ENCODE measurements at places on chromosomes 11 and 22. TPM values are rescaled to one million over a fixed set of nuclear protein-coding genes. Genes with fewer than 3 reads are reported as not detected.

DNA sequence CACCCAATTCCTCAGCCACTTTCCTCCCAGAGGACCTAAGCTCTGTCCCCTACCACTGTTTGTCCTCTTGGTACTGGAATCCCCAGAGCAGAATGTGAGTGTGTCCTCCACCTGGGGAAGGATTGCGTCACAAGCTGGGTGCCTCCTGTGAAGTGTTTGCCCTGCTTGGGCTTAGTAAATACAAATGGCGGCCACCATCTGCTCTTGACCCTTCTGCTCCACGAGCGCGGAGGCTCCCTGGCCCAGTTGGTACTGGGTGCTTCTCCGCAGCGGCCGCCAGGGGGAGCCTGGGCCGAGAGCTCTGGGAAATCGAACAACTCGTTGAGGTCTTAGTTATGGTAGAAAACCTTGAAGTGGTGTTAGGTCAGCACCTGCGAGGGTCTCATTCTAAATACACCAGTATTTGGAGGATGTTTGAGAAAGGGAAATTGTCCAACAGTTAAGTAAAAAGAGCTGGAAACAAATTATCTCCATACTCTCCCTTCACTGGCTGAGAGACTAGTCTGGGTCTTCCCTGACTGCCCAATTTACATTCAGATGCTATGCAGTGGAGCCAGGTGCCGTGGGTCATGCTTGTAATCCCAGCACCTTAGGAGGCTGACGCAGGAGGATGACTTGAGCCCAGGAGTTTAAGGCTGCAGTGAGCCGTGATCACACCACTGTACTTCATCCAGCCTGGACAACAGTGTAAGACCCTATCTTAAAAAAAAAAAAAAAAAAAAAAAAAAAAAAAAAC lies 74.6 kb upstream of the TEAD1 start:
- ATAC-seq, result peak; percentile 49

DNA sequence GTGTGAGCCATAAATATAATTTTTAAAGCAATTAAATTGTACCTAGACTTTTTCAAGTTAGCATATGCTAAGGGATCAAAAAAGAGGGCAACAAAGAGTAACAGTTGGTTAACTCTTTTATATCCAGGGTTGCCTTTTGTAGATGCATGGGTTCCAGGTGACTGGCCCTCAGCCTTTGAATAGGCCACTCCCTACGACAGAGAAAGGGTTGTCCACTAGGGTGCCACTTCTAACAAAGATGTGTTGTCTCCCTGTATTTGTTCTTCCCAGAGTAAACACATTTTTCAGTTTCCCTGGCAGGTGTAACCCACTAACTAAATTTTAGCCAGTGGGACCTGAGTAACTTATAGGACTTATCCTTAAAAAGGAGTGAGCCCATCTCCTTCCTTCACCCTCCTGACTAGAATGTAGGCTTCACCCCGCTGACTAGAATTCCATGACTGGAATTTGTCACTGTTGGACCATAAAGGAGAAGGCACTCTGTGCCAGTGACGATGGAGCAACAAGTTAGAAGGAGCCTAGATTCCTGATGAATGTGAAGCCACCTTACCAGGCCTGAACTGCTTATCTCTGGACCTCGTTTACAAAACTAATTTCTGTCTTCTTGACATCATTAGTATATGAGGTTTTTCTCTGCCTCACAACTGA lies 16.6 kb downstream of the TUG1 start:
- no peak for ATAC-seq

- ATAC-seq, result no peak
Measured at GRCh38 chr22:47054231-47055072, 292.0 kb downstream of the TBC1D22A start.

- ATAC-seq, result no peak
Measured at GRCh38 chr11:28123151-28123581, 15.0 kb downstream of the METTL15 start.

DNA sequence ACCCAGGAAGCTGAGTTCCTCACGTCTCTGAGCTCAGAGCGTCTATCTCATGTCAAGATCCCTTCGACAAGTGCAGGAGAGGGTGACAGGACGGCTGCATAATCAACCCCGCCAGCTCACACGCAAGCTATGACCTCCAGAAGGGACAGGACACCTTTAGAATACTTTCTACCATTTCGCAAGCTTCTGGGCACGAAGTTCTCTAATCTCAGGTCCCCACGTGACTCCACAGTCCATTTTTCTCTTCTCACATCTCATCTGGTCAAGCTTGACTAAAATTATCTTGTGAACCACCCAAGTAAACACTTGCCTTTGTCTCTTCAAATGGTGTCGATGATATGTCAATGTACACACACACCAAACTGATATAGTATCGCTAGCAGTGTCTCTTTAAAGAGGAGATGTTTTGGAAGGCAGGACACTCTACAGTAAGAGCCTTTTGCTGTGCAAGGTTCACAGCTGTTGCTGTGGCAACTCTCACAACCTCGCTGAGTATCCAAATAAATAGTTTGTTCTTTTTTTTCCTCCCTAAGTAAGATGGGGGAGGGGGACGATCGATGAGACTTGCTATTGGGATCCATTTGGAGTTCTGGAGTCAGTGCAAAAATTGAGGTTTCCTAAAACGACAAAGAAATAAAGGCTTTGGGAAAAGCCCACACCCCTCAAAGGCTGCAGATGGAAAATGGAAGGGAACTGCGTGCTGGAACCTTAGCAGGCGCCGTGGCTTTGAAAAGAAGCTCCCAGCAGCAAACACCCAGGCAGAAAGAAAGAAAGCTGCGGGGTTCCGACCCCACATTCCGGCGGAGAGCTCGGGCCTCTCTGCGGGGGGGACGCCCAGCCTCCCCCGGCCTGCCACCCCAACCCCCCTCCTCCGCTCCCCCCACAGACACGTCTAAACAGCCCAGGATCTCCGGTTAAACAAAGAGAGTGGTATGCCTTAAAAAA lies 215.4 kb upstream of the UBASH3B start:
- ATAC-seq, result no peak

DNA sequence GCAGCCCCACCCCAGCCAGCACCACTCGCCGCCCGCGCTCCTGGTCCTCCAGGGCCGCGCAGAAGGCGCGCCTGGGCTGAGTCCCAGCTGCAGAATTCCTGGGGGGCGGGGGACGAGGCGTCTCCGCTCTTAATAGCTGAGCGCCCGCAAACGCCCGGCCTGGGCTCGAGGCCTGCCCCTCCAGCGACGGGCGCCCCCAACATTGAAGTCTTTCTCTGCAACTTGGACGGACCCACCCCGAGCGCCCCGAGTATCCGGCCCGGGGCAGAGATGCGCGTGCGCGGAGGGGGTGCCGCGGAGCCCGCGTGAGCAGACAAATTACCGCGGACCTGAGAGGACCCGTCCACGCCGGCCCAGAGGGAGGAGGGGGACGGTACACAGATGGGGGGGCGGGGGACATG lies 6.7 kb upstream of the SYT7 start:
- ATAC-seq, result peak; percentile 54

- ATAC-seq, result no peak
Measured at GRCh38 chr11:110989428-110990133, 255.9 kb upstream of the POU2AF2 start.

GRCh38 chr11:9273376-9274336 lies 8.5 kb upstream of the DENND5A start:
- ATAC-seq, result peak; percentile 7

Gene IL17REL
- 0.09 TPM for total RNA-seq

Gene PRG3
- total RNA-seq, result not detected
